ENCODE measurements at places on chromosomes 5 and 9.

DNA sequence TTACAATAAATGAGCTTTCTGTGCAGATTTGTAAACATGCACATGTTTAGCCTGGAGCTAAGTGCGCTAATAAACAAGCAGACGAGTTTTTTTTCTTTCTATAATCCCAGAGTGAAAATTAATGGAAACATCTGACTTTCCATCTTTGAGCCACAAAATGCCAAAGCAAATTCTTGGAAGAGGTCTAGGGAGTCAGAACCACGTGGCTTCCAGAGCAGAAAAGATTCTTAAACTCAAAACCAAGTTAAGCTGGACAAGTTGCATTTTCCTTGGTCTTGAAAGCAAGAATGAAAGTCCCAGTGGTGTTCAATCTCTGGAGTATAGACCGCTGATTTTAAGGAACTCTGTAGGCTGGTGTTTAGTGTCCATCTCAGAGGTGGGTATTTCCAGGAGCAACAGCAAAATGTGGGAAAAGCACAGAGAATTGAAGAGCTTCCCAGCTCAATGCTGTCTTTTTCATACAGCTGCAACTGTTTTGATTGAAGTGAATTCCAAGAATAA lies 71.4 kb downstream of the MYO10 start:
- no peak for DNase-seq

- no peak for DNase-seq
Observed at GRCh38 chr9:129359916-129360536, 182.0 kb upstream of the IER5L start.

DNA sequence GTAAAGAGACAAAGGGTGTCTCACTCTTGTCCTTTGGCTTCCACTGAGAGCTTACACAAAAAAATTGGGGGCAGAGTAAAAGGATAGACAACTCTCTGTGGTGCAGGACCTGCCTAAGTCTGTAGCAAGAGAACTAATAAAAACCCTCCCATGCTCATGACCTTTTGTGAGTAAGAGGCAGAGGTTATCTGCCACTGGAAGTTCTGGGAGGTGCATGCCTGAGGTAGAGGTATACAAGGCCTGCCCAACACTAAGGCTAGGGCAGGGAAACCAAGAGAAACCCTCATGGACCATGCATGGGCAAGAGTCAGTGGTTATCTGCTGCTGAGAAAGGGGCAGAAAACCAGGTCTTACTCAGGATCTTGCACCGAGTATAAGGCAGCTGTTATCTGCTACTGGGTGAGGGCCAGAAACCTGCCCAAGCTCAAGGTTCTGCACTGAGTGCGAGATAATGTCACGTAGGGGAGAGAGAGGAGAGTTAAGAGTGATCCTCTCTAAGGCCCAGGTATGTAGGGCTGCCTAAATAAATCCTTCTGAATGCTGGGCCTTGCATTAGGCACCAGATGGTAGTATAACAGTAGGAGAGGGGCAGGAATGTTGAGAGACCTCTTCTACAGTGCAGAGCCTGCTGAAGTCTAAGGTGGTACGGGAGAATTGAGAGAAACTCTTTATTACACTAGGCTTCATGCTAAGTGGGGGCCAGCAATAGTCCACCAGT lies 143.4 kb downstream of the MACROH2A1 start:
- no peak for DNase-seq

DNA sequence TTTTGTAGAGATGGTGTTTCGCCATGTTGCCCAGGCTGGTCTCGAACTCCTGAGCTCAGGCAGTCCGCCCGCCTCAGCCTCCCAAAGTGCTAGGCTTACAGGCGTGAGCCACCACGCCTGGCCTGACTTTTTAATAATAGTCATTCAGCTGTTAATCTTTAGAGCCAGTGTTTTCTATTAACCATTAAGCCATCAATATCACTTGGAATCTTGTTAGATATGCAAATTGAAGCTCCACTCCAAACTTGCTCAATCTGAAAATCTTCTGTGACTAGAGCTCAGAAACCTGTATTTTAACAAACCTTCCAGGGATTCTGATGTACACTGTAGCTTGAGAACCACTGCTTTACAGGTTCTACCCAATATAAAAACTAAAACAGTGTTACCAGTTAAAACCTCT lies 113.5 kb downstream of the CDC42SE2 start:
- DNase-seq, result no peak

GRCh38 chr5:107564931-107565372 lies 105.8 kb downstream of the EFNA5 start:
- no peak for DNase-seq

DNA sequence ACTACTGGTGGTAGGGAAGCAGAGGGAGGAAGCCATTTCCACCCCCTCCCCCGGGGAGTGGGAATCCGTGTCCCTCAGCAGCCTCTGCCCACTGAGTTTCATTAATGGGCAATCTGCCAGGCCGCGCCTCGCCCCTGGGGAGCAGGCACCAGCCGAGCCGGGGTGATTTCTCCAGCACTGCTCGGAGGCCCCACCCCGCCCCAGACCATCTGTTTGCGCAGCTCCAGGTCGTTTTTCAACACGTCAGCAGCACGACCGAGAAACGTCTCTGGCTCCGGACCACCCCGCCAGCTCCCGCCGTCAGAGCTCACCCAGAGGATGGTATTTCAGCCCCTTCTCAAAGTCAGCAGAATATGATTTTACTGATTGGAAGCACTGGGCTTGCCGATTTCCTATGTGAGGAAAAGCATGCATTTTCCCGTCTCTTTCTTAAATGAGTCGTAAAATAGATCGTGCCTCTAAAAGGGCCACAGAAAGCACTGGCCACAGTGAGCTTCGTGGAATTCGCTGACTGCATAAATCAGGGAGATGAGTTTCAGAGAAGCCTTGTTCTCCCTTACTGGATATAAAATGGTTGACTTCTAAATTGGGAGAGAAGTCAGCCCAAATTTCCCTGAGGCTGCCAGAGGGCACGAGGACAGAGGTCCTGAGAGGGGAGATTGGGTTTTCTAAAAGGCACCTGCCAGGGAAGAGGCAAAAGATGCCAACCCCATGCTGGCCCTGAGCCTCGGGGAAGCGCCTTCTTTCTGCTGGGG lies 47.0 kb downstream of the OLFM1 start:
- no peak for DNase-seq

DNA sequence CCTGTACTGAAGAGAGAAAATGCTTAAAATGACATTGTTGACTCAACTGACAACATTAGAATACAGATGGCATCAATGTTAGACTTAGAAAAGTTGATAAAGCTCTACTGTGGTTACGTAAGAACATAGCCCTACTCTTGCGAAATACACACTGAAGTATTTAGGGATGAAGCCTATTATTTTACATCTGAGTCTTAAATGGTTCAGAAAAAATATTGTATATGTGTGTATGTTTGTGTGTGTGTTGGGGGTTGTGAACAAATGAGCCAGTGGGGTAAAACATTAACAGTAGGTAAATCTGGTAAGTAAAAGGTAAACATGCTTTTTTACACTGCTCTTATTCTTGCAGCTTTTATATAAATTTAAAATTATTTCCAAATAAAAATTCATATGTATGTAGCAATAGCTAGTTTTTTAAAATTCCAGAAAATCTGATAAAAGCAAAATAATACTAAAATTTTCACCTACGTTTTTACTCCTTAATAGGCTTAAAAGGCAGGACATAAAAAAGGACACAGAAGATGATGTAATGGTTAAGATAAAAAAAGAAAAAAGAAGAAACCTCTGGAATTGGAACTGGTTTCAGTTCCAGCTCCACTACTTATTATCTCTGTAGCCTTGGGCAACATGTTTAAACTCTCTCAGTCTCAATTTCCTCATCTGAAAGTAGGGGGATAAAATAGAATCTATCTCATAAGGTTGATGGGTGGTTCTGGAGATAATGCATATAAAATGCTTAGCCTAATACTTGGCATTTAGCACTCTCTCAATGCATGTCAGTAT lies 44.3 kb downstream of the GARNL3 start:
- DNase-seq, result no peak

DNA sequence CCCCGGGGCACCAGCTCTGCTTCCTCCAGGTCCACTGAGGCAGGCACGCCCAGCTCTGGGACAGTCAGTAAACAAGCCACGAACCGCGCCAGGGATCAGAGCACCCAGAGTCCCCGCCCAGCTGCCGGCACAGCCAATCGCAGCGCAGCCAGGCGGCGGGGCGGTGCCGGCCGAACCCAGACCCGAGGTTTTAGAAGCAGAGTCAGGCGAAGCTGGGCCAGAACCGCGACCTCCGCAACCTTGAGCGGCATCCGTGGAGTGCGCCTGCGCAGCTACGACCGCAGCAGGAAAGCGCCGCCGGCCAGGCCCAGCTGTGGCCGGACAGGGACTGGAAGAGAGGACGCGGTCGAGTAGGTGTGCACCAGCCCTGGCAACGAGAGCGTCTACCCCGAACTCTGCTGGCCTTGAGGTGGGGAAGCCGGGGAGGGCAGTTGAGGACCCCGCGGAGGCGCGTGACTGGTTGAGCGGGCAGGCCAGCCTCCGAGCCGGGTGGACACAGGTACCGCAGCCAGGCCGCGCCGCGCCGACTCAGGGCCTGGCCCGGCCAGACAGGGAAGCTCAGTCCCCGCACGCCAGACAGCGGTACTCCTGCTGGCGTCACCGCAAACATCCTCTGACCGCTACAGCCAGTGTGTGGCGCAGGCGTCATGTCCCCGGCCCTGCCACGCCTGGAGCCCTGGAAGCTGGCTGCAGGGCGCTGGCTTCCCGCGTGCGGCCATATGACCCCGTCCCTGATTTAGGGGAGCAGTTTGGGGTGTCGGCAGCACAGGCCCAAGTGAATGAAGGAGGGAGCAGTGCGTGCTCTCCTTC lies at the start of gene CTSL:
Gene CTSL (plus strand): TSS at position 220 of the 810 bp plus-strand sequence. CDS start 1,485 bp downstream, outside the sequence.
- DNase-seq, result peak; percentile 62

DNA sequence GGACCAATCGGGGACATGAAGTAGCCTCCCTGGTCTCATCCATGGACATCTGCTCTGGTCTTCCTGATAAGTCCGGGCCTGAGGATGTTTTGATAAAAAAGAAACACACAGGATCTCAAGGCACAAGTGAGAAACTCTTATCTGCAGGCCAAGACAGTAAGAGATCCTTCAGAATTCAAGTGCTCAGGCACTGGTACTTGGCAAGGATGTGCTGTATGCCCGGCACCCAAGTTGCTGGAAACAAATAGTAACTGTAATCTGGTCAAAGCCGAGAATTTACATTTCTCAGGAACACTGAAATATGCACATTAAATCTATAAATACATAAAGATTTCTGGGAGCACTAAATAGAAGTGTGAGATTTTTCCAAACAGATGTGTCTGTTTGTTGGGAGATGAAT lies 165.7 kb downstream of the SPOCK1 start:
- no peak for DNase-seq

DNA sequence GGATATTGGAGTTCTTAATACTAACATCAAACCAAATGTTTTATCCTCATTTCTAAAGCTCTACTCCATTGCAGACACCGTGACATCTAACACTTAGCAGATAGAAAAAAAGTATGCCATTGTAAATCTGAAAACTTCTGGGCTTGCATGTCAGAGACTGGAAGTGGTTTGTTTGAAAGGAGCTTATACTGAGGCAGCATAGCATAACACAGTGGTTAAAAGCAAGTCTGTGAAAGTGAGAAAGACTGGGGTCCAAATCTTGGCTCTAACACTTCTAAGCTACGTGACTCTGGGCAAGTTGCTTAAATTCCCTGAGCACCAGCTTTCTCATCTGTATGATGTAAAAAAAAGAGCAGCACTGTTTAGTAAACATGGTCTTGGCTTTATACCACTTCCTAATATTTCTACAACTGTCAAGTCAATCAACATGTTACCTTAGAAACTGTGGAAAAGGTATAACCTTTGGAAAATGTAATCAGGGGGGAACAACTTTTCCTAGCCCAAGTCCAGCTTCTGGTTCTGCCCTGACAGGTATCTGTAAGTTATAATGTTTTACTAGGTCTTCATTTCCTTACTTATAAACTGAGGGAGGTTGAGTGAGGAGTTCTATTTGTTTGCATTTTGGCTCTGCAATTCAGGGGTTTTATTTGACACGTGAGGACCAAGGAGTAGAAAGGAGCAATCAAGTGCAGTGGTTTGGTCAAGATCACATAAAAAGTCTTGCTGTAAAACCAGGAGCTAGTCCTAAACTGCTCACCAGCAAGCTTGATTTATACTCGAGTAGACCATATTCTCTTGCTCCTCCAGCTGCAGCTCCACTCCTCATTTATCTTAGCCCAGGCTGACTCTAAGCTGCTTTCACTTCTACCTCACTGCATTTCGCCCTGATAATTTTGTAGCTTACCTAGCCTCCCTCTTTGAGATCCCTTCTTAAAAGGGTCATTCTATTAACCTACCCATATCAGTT lies 541.0 kb downstream of the RAB3C start:
- no peak for DNase-seq

DNA sequence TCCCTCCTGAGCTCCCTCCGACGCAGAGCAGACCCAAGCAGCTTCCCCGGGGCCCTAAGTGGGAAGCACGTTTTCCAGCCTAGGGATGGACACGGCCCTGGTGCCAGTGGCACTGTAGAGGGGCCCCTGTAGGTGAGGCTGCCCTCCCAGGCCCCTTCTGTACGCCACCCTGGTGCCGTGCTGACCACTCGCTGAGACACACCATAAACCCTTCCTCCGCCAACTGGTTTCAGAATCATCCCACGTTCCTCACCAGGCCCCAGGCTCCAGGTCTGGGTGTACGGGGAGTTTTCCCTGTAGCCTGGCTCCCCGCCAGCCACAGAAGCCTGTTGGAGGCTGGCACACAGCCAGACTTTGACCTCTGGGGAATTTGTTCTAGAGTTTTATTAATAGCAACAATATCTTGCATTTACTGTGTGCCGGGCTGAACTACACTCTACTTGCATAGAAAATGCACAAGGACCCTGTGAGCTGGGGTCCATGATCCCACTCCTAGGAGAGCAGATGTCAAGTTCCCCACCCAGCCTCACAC lies 18.2 kb upstream of the WDR38 start:
- peak; percentile 91 for DNase-seq

DNA sequence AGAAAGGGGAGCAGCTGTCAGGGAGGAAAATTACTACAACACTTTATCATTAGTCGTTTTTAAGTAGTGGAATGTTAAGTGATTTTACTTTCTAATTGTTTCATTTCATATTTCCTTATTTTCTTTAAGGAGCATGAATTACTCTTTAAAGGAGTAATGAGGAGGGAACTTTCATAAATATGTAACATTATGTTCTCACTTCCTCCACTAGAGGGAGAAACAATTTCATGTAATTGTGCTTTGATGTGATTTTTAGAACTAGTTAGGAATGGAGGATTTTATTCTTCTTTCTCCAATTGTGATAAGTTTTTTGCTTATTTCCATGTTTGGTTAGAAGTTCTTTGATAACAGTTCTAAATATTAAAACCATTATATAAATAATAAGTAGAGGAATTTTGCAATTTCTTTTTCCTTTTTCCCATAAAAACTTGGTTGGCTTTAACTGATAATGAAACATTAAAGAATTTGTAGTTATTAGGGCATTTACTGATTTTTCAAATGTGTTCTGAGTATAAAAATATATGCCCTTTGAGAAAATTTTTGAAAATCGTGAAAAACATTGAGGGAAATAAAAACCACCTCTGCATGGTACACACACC lies 25.6 kb downstream of the CEP78 start:
- DNase-seq, result peak; percentile 44

DNA sequence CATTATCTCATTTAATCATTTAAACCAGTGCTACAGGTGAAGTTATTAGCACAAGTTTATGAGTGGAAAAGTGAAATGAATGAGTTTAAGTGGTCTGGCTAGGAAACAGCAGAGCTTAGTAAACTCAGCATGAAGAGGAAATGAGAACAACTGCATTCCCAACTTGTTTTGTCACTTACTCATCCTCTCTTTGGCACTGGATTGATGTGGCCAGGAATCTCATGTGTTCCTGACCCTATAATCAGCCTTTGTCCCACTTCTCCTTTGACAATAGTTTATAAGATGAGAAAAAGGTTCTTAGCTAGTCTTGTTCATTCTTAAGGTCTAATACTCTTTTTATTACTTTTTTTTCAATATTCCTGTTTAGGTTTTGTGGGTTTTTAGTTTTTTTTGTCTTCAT lies 559.2 kb upstream of the TLE4 start:
- DNase-seq, result no peak

All from HT-29 (cell line).